ENCODE measurements at places on chromosomes 2 and 18.

DNA sequence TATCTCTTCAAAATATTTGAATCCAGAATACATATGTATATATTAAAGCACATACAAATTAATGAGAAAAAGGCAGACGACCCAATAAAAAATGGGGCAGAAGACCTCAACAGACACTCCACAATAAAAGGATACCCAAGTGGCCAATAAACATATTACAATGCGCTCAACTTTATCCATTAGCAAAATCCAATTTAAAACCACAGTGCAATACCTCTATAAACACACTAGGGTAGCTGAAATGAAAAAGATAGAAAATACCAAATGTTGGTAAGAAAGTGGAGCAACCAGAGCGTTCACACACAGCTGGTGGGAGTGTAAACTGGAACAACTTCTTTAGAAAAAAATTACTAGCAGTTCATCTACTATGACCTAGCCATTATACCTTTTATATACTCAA lies 75.3 kb downstream of the CCDC148 start:
- DNase-seq, result no peak

GRCh38 chr2:111191877-111192276 lies 71.2 kb downstream of the BCL2L11 start:
- DNase-seq, result no peak

- DNase-seq, result no peak
Observed at GRCh38 chr2:234863043-234863934, 88.5 kb upstream of the SH3BP4 start.

DNA sequence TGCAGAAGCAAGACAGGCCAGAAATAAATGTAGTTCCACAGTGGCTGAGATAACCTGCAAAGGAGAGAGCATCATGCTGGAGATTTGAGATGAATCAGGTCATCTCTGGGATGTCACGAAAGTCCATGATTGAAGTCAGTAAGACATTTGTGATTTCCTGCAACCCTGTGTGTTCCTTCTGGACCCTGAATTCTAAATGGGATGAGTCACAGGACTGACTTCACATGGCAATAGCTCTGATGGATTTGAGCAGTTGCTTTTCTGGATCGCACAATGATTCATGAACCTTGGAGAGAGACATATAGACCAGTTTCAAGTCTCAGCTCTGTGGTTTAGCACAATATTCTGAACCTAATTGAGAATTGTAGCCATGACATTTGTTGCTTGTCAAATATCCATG lies 102.9 kb downstream of the TSN start:
- no peak for DNase-seq

GRCh38 chr2:223944166-223944702 lies 901 bp downstream of the WDFY1 start:
- DNase-seq, result peak; percentile 56

GRCh38 chr2:224847961-224848850 lies 132.0 kb upstream of the CCDC195 start:
- no peak for DNase-seq

DNA sequence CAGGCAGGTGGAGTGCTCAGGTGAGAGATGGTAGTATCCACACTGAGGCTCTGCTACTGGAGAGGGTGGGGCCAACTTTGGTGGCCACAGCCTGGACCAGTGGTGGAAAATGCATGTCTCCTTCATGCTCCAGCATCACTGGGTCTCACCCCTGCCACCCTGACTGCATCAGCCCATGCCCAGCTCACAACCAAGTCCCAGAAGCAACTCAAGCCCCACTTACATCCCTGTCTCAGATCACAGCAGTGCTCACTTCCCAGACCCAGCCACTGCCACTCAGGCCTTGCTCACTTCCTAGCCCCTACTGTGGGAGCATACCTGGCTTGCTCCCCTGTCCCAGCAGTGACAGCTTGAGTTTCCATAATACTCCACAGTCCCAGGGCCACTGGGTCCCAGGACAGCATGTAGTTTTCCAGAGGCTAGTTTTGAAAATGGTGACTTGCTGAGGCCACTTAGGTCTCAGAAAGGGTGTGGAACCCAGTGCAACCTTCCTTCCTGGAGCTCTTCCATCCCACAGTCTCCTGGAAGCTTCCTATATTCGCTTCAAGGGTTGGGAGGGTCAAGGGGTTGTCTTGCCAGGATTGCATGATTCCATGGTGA lies 58.8 kb downstream of the GPC1 start:
- DNase-seq, result no peak

DNA sequence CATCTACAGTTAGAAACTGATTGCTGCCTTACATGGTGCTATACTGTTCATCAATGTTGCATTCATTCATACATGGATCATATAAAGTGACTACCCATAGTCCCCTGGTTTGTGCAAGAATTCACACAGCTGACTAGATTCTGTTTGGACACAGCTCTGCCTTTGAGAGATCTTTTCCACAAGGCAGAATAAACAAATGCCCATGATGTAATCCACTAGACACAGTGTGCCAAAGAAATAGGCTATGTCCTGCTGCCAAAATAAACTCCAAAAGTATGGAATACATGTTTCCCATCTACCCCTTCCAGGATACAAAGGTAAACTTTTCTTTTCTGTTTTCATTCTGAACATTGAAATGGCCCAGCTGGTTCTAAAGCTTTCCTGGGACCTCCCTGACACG lies 269.4 kb upstream of the CHAC2 start:
- DNase-seq, result no peak

Data from activated T-cell treated with anti-CD3 and anti-CD28 coated beads, Interleukin-2, amount 50 U/mL, for 48 hours (primary cell).